ELR (cell line): ENCODE measurements at places on chromosomes 11 and 22.

- no peak for DNase-seq
Observed at GRCh38 chr11:131514062-131514461, 143.6 kb downstream of the NTM start.

DNA sequence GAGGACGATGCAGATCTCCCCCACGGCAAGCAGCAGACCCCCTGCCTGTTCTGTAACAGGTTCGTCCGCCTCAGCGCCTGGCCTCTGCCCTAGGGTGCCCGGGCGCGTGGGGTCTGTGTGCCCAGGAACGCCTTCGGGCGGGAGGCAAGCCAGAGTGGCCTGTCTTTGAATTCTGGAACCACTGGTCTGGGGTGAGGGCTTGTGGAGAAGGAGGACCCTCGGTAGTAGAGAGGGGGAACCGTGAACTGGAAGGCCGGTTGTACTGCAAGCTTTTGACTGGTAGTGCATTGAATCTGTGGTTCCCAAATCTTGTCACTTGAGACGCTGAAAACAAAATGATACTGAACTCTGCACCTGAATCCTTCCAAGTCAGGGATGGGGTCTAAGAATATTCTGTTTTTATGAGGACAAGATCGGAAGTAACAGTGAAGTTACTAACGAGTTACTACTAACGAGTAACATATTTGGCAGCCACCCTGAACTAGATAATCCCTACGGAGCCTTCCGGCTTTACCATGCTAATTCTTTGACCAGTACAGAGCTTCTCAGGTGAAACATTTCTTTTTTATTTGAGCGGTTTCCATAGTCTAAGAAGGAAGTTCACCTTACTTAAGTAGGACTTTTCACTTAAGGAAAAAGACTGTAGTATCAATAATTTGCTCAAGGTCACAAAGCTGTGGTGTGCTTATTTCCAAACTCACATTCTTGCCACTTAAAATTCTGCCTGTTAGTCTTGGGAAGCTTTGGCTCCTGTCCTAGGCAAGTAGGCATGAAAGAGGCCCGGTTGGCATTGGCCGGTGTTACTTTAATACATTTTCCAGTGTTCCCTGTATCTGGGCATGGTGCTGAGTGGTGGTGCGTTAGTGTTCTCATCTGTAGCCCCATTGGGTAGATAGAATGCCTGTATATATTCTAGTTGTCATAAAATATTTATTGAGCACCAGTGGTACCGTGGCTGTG is 860 bp downstream of the PRMT3 start:
- DNase-seq, result peak; percentile 20

- no peak for DNase-seq
Observed at GRCh38 chr11:38046571-38047135, 1448.6 kb upstream of the RAG2 start.

DNA sequence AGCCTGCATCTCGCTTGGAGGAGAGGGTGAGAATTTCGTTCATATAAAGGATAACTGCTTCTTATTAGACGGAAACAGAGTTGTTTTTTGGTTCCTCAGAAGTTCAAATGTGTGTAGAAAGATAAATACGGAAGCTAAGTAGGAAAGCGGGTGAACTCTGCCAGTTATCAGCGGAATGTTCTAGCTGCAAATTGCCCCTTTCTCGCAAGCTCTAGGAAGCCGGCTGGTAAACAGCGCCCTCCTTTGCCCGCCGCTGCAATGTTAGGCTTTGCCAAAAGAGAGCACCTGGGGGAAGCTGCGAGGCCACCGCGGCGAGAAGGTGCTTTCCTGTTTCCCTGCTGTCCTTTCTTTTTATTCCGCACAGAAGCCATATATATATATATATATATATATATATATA is 67.0 kb downstream of the IGLL5 start:
- DNase-seq, result no peak

- DNase-seq, result no peak
Observed at GRCh38 chr11:31720225-31720624, 90.9 kb downstream of the PAX6 start.
